NCI-H1092 treated with DMSO at 0.1 percent for 48 hours (cell line): ENCODE measurements at places on chromosomes 3 and 15.

DNA sequence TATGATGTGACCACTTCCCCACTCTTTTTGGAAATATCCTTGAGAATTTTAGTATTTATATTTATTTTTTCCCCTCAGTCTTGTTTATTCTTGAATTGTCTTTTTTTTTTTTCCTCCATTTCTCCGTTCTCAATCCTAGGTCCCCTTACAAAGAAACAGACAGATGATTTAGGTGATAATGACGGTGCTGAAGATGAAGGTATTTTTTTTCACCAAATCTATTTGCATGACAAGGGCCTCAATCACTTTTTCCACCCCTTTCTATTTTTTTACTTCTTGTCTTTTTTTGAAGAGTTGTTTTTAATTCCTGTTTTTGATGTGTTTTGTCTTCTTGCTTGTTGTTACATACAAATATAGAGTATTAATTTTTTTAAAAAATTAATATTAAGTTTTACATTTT, 402.6 kb downstream of the NLGN1 start:
- no peak for DNase-seq

DNA sequence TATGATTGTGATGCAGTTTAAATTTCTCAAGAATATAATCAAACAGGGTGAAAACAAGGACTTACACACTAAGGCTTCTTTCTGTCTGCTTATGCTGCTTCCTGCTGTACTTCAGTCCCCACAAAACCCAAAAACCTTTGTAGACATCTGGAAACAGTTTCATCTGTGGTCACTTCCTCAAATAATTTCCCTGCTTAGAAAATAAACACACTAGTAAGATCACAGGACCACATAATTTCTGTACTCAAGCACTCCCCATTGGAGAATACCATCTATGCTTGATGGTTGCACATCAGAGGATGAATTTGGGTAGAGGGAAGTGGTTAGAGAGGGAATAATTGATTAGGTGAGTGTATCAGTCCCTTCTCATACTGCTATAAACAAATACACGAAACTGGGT, 266.2 kb downstream of the LSAMP start:
- no peak for DNase-seq

DNA sequence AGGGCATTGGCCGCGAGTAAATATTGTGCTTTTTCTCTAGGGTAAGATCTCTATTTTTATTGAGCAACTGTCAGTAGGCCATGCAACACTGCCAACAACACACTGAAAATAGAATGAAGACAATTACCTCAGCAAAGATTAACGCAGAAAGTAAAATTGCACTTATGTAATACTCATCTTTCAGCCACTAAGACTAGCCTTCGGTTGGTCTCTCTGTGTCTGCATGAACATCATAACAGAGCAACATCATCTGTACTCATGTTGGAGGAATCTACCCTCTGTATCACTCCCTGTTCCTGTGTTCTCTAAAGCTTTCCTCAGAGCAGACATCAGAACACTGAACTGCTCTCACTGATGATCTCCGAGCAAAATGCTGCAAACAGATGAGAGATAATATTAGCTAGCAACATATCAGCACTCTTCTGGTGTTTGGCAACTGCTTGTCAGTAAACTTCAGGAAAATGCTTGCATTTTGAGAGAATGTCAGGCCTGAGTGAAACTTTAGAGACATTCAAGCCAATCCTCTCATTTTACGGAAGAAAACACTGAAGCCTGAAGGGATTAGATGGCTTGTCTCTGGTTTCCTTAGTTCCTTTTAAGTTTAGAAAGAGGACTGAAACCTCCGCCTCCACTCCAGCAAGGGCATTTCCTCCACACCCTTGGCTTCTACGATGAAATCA, 8.4 kb upstream of the LRRC3B start:
- DNase-seq: no peak

DNA sequence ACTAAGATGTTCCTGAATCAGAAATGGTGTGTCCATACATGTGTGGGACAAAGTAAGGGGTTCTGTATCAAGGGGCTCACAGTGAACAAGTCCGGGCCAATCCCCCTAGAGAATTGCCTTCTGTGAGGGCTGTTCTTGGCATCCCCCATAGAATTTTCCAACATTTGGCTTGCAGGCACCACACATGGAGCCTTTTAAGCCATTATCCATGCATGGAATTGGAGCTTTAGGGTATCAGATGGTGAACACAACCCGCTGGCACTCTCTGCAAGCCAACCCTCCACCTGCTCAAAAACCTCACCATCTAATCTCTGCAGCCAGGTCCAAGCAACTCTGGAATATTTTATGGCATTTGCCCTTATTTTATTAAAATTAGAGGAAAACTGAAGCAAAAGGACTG, 278.7 kb downstream of the ERC2 start:
- no peak for DNase-seq

DNA sequence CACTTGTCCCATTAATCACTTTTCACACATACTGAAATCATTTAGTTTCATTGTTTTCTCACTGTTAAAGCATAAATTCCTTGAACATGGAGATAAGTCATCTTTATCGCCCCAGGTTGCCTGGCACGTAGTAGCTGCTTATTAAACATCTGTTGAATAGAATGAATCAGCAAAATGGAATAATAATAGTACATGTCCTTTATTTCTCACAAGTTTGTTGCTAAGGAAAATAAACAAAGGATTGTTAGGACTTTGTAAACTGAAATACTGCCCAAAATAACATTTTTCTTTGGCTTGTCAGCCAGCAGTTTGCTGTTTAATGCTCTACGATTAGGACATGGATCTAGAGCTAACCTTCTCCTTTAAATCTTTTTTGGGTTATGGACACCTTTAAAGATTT, 17.9 kb downstream of the SLC35A5 start:
- DNase-seq: no peak

- no peak for DNase-seq
Observed at GRCh38 chr3:13976469-13976868, 96.6 kb upstream of the WNT7A start.
